SK-N-MC (cell line): ENCODE measurements at places on chromosomes 1 and 21.

DNA sequence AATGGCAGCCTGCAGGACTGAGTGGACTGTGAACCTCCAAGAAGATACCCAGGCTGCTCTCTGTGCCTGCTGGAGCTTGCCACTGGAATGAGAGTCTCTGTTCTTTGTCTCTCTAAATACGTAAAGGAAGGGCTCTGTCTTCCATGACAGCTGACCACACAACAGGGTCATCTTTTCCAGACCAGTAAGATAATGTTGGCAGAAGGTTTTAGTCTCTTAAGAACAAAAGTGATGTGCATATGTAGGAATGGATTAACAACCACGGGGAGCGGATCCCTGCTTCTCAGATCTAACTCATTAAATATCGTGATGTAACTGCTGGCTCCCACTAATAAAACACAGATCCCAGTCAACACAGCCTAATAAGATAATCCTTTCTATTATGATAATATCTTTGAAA lies 67.5 kb downstream of the MAP10 start:
- DNase-seq = no peak

DNA sequence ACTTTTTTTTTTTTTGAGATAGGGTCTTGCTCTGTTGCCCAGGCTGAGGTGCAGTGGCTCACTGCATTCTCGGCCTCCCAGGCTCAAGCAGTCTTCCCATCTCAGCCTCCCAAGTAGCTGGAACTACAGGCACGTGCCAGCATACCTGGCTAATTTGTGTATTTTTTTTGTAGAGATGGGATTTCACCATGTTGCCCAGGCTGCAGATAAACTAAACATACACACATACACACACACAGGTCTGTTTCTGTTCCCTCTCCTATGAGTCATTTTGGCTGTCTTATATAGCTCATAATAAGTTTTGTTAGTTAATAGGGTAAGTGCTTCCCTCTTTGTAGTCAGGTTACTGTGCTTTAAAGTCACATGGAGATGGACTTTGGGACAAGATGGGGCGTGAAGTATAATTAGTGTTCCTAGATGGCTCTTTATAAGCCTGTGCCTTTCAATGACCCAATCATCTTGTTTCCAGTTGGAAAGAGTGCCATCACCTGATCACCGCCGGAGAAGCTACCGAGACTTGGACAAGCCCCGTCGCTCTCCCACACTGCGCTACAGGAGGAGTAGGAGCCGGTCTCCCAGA lies 9.1 kb downstream of the PRPF38A start:
- no peak for DNase-seq

DNA sequence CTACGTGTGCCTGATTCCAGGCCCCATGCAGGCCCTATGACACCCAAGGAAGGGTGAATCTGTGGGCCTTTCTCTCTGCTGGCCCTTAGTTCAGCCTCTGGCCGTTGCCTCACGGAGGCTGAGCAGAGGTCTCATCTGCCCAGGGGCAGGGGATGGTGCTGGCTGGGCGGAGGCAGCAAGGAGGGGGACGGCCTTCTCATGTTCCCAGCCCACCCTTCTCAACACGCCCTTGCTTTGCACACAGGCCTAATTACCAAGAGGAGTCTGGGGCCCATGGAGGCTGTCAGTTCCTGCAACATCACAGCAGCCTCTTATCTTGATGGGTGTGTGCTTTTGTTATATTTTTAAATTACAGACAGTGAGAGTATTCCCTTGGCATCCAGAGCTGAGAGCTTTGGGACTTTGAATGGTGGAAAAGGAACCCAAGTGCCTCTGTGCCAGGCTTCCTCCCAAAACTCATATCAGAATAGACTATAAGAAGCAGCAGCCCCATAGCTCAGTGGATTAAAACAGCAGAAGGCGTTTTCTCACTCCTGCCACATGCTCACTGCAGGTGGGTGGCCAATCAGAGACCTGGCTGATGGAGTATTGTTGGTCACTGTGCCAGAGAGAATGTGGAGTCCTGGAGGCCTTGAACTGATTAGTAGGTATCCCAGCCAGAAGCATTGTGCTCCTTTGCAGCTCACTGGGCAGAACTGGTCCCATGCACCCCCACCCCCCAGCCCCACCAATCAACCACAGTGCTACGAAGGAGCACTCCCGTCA lies 164.9 kb downstream of the CAMTA1 start:
- no peak for DNase-seq

DNA sequence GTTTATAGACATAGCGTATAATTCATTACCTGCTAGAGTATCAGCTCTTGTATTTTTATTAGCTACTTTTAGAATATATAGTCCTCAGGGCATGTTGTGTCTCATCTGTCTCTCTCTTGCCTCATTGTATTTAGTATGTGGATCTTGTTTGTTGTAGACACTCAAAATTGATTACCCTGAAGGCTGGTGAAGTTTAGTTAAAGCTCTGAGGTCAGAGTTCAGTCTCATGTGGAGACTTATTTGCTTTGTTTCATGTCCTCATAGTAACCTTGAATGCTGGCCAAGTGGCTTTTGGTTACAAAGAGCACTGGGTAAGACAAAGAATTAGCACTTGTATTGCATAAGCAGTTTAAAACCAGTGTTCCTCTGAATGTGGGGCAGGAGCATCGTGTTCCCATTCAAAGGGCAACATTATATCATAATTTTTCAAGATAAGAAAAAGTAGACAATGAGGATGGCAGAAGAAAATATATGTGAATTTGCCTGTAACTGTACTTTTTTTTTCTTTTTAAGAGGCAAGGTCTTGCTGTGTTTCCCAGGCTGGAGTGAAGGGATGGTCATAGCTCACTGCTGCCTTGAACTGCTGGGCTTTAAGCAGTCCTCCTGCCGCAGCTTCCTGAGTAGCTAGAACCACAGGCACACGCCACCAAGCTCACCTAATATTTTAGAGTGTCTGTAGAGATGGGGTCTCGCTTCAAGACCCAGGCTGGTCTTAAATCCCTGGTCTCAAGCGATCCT lies 17.4 kb downstream of the CNST start:
- no peak for DNase-seq

- peak; percentile 79 for DNase-seq
Observed at GRCh38 chr1:94801919-94802546, 18.1 kb upstream of the SLC44A3 start.

DNA sequence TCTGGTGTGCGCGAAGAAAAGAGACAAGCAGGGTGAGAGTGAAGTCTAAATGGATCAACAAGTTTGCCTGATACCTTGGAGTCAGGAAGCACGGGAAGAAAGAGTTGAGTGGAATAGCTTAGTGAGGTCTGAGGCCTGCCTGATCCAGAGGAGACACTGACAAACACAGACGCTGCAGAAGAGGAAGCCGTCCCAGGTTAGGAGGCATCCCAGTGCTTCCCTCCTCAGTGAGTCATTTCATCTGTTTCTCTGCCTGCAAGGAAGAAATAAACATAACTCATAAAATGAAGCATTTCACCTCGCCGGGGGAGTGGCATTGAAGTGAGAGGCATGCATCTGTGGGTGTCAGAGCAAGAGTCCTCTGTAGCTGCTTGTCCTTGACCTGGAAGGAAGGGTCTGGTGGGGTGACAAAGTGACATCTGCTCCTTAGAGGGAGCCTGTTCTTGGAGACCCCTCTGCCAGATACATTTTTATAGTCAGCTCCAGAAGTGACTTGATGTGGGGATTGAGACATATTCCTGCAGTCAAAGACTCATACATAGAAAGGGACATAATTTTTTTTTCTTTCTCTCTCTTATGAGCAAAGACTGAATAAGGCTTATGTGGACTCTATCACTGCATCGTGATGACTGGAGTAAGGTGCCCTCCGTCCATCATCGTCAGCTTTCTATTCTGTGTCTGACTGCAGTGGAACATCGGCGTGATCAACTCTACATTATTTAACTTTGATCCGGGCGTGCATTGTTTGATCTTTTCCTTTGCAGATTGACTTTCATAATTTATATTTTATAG lies 256.7 kb downstream of the KIF26B start:
- DNase-seq = no peak

GRCh38 chr1:86756062-86756406 lies 51.7 kb downstream of the SH3GLB1 start:
- DNase-seq = no peak

DNA sequence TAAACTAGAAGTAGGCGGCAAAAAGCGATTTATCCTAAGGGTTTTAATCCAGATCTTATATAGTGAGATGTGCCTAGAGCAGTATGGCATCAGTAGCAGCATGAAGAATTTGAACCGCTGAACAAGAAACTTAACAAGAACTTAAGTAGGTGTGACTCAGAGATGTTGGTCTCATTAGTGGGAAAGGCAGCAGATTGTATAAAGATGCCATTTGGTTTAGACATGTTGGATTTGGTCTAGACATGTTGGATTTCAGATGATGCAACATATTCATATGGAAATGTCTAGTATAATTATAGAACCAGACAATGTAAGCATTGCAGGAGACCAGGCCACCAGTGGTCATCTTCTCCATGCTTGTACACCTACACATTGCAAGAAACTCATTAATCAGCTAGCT lies 42.1 kb upstream of the ZP4 start:
- no peak for DNase-seq

DNA sequence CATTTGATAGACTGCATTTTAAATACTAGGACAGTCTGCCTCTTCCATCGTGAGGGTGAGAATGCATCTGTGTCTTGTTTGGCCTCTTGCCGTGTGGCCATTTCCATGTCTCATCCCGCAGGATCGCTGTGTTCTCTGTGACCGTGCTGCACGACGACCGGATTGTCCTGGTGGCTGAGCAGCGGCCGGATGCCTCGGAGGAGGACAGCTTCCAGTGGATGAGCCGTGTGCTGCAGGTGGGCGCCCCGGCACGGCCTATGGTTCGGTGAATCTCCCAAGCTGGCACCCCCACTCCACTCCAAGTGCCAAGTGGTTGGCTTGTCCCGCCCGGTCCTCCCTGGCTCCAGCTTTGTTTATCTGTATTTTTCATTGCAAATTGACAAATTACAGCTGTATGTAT lies 55.2 kb downstream of the S100B start:
- DNase-seq = no peak

GRCh38 chr1:82044111-82044510 lies 243.4 kb downstream of the ADGRL2 start:
- no peak for DNase-seq

GRCh38 chr1:161936786-161937185 lies 86.9 kb downstream of the OLFML2B start:
- DNase-seq = no peak

DNA sequence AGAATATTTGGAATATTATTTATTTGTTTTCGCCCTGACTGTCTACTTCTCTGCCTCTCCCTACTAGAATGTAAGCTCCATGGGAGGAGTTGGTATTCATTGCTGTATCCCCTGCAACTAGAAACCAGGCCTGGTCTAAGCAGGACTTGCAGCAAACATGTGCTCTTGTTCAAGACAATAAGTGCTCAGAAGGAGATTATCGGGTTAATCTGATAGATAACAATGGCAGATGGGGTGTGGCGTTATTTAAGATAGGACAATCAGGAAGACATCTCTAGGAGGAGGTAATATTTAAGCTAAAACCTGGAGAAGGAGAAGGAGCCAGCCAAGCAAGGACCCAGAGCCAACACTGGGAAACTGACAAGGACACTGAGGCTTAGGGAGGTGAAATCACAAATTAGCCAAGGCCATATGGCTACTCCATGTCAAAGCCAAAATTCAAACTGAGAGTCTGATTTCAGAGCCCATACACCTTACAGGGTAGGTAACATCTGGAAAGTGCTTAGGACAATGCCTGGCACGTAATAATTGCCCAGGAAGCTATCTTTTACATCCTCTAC lies 41.5 kb downstream of the STYXL2 start:
- no peak for DNase-seq

GRCh38 chr1:224357626-224358124 lies 996 bp downstream of the CNIH4 start:
- no peak for DNase-seq

- DNase-seq = no peak
Observed at GRCh38 chr1:184889166-184889565, 85.1 kb downstream of the NIBAN1 start.

DNA sequence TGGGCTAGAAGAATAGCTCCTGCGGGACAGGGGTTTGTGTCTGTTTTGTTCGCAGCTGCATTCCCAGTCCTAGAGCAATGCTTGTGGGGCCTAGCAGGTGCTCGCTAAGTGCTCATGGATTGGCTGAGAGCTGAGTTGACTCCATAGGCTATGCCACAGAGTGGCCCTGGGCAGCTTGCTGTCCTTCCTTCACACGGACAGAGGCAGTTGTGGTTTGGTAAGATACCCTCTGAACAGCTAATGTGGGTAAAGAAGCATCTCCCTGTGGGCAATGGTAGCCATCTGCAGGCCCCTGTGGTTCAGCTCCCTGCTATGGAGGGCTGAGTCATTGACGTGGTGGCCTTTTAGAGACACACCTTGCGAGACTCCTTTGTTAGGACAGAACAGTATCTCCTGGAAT lies 23.5 kb upstream of the LBR start:
- DNase-seq = no peak

DNA sequence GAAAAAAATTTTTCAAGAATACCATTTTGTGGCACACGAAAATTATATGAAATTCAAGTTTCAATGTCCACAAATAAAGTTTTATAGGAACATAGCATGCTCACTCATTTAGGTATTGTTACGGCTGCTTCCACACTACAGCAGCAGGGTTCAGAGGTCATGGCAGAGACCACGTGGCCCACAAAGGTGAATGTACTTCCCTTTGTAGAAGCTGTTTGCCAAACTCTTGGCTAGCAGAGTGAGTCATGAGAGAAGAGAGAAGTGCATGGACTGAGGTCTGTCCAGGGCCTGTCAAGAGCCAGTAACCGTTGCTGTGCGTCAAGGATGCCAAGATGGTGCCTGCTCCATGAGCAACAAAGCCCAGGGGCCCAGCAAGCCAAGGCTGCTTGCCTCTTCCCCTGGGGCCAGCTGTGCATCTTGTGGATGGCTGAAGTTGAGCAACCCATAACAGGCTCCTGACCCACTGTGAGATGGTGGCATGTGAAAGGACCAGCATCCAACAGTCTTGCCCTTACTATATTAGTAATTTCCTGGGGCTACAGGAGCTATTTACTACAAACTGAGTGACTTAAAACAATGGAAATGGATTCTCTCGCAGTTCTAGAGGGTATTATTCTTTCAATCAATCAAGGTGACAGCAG lies 64.8 kb upstream of the ATP5PO start:
- no peak for DNase-seq

DNA sequence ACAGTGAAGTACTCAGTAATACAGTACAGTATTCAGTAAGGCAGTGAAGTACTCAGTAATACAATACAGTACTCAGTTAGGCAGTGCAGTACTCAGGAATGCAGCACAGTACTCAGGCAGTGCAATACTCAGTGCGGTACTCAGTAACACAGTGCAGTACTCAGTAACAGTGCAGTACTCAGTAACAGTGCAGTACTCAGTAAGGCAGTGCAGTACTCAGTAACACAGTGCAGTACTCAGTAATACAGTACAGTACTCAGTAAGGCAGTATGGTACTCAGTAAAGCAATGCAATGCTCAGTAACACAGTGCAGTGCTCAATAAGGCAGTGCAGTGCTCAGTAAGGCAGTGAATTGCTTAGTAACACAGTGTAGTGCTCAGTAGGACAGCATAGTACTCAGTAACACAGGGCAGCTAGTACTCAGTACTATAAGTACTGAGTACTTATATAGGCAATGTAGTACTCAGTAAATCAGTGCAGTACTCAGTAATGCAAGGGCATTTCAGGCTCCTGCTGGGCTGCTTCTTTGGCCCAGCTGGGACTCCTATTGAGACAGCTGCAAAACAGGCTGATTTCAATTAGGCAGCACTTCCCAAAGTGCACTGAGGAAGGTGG lies 411.3 kb downstream of the DISC1 start:
- DNase-seq = no peak

GRCh38 chr1:35058988-35059387 lies 20.2 kb upstream of the ZMYM1 start:
- no peak for DNase-seq
